Eye (tissue), 1 donor: ENCODE measurements at places on chromosomes 2 and 18.

GRCh38 chr2:71713581-71714580 lies 260.5 kb downstream of the DYSF start:
- no peak for DNase-seq

- peak; percentile 5 for DNase-seq
These were observed 305.9 kb upstream of the TMEFF2 start for GRCh38 chr2:192500550-192501200.

DNA sequence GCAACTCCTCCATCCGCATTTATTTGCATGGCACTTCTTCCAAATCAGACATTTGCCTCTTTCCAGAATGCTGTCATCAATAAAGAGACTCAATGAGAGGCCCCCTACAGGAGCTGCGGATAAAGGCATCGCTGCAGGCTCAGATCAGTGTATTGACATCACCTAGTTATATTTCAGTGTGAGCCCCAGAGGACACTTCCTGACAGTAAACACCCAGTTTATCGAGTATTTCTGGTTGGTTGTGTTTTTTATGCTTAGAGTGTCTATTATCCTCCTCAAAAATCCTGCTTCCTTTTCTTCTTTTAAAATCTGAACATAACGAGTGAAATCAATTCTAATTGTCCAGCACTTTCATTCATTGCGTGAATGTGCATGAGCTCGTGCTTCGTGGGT lies 38.8 kb downstream of the NRP2 start:
- peak; percentile 76 for DNase-seq

GRCh38 chr2:68287580-68288441 lies 31.9 kb downstream of the CNRIP1 start:
- DNase-seq: peak; percentile 14

- DNase-seq: no peak
These were observed 228.2 kb downstream of the DOK6 start for GRCh38 chr18:69628774-69629359.

- DNase-seq: peak; percentile 8
These were observed 44.3 kb downstream of the CALCRL start for GRCh38 chr2:187403568-187404260.

DNA sequence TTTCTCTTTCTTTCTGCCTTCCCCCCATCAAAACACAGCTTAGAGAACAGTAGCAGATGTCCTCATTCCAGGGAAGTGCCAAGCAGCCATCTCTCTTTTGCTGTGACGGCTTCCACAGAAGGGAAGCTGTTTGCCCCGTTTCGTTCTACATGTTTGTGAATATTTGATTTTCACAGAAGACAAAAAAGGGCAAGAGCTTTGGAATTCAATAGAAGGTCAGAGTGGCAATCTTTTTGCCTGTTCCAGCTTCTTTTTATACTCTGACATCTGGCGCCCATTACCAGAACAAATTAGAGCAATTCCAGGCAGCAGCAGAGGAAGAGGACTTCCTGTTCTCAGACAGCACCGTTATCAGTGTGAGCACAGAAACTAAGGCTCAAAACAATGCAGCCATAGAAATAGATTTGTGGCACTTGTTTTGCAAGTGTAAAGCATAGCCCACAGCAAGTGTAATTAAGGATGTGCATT lies 79.0 kb upstream of the CDH19 start:
- peak; percentile 46 for DNase-seq

GRCh38 chr2:140814141-140814540 lies 1316.7 kb downstream of the LRP1B start:
- DNase-seq: no peak

DNA sequence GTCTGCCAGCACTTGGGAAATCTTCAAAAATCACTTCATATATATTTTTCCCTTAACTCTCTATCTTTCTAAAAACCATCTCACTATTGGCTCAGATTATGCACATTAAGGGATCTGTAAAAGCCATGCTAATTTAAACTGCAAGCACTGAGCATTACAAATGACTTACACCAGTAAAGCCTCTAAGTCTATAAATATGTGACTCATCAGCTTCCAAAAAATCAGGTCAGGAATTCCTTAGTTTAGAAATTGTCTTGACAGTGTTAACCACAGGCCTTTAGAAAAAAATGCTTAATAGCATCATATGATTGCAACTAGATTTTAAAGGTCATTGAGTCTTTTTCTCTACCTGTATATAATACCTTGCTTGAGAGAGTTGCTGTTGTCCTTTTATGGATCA lies 1113.6 kb upstream of the PIK3C3 start:
- no peak for DNase-seq

DNA sequence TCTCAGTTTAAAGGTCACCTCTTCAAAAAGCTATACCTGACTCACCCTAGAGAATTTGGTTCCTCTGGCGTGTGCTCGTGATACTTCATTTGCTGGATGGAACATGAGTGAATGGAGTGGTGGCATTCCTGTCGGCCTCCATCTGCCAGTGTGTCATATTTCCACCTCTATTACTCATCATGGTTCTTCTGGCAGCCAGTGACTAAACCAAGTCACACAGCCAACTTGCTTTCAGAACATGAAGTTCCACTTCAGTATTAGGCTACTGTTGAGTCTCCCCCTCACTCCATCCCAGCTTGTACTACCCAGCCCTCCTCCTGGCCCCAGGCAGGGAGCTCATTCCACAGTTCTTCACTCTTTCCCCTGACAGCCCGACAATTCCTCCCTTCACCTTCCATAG lies 169.8 kb downstream of the MREG start:
- DNase-seq: no peak

DNA sequence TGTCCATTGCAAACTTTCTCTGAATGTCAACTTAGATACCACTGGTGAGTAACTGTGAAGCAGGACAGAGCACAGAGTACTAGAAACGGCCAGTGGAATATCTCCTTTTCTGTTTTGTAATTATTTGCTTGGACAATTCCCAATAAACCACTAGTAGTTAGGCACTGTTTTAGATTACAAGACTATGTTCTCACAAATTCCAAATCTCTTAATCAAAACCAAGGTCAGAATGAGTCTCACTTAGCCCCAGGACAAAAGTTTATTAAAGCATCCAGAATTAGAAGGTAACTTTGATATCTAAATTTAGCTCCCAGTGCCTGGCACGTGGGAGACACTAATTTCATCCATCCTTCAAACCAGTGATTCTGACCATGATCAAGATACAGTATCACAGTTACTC lies 89.0 kb downstream of the ZNF521 start:
- DNase-seq: no peak

GRCh38 chr18:80088823-80089222 lies 20.2 kb upstream of the ADNP2 start:
- DNase-seq: peak; percentile 16

GRCh38 chr2:15691586-15692310 lies 100.1 kb downstream of the DDX1 start:
- no peak for DNase-seq

DNA sequence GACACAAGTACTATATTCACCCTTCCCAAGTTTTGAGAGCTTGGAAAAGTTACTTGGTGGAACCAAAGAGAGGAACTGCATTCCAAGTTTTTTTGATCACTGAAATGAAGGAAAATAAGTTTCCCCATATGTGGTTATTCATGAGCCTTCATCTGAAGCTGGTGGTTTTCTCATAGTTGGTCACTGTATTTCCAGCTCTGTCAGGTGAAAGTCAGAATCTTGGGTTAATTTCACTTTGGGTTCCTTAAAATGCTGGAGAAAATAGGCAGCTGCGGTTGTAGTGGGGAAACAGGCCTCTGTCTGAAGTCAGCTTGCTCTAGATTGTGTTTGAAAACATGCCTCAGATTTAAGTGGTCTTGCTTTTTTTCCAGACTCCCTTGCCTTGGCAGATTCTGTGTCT lies 200.5 kb downstream of the HRH4 start:
- DNase-seq: no peak

DNA sequence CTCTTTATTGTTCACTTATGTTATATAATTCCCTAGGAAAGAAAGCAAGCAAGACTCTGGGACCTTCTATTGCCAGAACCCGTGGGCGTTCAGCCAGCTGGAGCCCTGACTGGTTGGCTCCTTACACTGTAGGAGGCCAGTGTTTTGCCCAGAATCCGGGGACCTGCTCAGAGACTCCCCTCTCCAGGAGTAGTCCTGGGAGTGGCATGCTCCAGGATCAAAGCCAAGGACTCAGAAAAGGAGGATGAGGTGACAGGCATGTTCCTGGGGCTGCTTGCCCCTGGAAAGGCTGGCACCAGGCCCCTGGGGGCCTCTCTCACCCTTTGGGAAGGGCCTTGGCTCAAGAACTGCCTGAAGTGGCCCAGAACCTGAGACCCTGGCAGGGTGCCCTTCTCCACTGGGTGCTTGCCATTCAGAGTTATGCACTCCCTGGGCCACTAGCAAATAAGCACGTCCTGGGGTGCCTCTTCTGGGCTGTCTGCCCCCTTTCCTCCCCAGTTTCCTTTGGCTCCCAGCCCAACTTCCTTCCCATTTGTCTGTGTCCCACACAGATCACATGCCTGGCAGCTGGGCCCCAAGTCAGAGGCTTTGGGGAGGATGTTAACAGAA lies 19.6 kb upstream of the KIF3C start:
- no peak for DNase-seq

GRCh38 chr2:86543335-86543734 lies 19.9 kb downstream of the CHMP3 start:
- DNase-seq: no peak

DNA sequence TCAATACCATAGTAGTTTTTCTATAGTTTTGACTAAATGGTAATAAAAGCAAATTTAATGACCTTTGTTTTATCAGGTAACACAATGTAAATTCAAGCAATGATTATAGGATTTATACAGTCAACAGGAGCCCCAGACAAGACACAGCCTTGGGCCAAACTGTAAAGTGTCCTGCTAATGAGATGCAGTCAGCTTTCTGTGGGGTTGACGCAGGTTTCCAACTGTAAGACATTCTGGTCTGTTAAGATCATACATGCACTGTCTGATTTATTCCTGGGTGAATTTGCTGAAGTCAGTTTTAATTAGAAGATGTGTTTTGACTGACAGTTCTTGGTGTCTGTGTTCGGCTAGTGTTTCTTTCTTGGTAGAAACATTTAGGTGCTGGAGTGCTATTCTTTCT lies 180.3 kb downstream of the SNTG2 start:
- DNase-seq: no peak

- peak; percentile 79 for DNase-seq
These were observed 28.2 kb downstream of the DTNA start for GRCh38 chr18:34738175-34738894.

- no peak for DNase-seq
These were observed 26.5 kb downstream of the PGAP1 start for GRCh38 chr2:196899976-196900375.

- DNase-seq: no peak
These were observed 14.7 kb upstream of the PUM2 start for GRCh38 chr2:20365249-20365817.

DNA sequence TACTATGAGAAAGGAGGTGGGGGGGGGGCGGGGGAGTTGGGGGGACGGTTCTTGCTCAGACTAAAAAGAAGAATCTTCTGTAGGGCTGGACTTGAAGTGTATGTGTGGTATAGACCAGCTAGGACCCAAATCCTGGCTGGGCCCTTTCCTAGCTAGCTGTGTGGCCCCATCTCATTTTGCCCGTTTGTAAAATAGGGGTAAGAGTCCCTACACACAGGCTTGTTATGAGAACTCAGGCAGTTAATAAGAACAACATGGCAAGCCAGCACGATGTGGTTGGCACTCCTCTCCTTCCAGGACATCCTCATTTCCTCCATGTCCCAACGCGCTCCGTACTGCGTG lies 1.1 kb downstream of the EVA1A start:
- DNase-seq: no peak

DNA sequence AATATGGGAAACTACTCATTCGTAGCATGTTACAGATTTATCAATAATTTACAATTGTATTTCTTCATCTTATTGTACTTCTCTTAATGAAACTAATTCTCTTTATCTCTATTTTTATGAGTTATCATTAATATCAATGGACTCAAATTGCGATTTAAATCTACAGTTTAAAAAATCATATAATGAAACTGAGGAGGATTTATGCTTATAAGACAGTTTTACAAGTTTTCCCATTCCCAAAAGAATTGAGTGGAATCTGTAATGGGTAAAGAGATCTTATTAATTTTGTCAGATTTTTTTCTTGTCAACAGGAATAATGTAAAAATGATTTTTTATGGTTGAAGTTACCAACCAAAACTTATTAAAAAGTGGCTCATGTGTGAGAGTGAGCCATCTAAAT lies 468.0 kb downstream of the METTL4 start:
- no peak for DNase-seq

DNA sequence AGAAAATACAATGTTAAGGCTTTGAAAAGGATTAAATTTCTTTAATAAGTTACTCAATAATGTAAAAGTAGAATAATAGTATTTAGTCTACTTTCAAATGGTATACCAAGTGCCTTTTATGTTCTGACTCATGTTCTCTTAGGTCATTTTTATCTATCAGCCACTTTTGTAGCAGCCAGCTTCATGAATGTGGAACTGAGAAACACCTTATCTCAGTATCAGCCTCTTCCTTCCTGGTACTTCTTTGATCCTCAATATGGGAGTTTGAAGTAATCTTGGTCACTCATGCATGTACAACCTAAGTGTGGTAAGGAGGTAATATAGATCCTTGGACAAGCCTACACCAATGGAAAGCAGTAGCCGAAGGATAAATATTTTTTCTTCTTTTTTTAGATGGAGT lies 180.4 kb upstream of the NRXN1 start:
- DNase-seq: no peak

DNA sequence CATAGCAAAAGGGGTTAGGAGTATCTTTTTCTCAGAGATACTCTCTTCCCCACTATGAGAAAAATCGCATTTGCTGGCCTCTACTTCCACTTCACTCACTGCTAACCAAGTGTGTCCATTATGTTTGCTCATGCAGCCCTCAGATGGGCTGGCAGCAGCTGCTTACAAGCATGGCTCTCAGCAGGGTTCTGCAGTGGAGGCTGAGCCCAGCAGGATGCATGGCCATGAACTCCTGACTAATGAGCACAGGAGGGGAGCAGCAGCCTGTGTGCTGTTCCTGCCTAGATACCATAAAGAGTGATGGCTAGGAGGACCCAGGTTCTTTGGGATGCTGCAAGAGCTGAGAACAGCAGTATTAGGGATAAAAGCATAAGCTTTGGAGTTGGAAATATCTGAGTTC lies 316.9 kb upstream of the THSD7B start:
- DNase-seq: peak; percentile 81

DNA sequence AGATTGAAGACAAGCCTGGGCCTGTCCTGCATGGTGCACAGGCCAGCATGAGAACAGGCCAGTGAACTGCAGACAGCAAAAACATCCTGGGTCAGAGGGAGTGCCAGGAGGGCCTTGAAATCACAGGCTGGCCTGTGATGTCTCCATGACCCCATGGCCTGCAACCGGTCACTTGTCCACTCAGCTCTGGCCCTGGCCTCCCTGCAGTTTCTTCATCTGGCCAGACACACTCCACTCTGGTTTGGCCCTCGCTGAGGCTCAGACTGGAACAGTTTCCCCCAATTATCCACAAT lies 12.6 kb downstream of the CYRIA start:
- no peak for DNase-seq
